ENCODE measurements at places on chromosomes 7 and 10.

GRCh38 chr10:58817201-58817846 lies 304.7 kb downstream of the BICC1 start:
- no peak overlapping the region for H3K27ac ChIP-seq
- H3K4me3 ChIP-seq, result no peak overlapping the region
- no peaks in the 10 kb centered on the region for H3K27me3 ChIP-seq
- no peaks in the 10 kb centered on the region for H3K4me1 ChIP-seq
- DNase-seq, result no peak
- H3K36me3 ChIP-seq, result no peaks in the 10 kb centered on the region

DNA sequence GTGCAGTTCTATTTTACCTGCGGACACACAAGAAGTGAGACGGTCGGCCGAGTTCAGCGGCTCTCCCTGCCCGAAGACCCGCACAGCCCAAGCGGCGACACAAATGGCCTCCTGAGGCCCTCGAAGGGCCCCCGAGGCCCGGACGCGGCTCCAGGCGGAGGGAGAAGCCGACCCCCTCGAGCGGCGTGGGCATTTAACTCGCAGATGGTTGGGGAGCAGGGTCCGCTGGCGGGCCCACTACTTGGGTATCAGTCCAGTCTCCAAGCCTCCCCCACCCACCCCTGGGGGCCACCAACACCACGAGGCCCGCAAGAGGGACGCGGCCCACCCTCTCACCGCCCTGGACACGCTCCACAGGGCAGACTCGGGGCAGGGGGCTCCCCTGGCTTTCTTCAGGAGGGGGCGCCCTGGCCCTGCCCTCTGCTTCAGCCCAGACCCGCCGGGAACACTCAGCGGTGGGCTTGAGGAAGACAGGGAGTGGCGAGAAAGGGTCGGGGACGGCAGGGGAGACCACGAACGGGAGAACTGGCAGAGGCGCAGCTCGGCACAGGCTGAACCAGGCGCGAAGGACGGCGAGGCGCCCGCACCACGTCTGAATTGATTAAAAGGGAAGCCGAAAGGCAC lies 1.7 kb downstream of the IGF2BP3 start:
- H3K4me1 ChIP-seq, result no peaks in the 10 kb centered on the region
- no peak overlapping the region for H3K27ac ChIP-seq
- peak overlapping the region; percentile 31 for H3K4me3 ChIP-seq

DNA sequence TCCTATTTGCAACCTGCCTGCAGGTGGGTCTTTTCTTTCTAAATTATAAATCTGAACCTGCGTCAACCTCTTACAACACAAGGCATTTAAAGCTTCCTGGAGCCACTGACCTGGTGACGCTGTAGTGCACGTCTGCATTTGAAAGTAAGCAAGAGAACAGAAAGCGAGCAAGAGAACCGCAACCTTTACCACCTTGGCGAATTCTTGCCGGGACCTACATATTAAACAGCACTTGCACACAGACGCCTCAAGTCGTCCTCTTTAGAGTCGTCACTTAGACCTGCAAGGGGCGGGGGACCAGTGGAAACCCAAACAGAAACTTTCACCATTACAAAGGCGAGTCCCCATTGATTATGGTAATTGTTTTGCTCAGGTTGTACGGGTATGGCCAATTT lies 9.5 kb downstream of the GLI3 start:
- H3K27me3 ChIP-seq, result no peaks in the 10 kb centered on the region
- H3K36me3 ChIP-seq, result no peaks in the 10 kb centered on the region
- no peaks in the 10 kb centered on the region for H3K4me1 ChIP-seq
- peak overlapping the region; percentile 37 for H3K4me3 ChIP-seq

DNA sequence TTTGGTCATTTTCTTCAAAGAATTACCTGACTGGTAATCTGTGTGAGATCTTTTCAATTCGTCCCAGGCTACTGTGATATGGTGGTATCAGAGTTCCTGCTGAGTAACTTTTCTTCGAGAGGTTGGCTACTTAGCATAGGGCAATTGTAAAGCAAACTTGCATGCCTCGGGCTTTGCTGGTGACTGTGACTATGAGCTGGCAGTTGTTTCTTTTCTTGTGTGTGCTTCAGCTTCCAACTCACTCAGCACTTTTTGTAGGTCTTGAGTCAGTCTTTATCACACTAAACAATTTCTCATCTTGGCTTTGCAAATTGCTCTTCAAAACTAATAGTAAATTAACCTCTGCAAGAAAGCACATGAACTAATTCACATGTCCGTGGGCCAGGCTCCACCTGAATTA lies 44.3 kb downstream of the PRR15 start:
- H3K36me3 ChIP-seq, result no peaks in the 10 kb centered on the region
- H3K4me1 ChIP-seq, result no peaks in the 10 kb centered on the region
- H3K4me3 ChIP-seq, result no peak overlapping the region
- H3K27ac ChIP-seq, result no peak overlapping the region

DNA sequence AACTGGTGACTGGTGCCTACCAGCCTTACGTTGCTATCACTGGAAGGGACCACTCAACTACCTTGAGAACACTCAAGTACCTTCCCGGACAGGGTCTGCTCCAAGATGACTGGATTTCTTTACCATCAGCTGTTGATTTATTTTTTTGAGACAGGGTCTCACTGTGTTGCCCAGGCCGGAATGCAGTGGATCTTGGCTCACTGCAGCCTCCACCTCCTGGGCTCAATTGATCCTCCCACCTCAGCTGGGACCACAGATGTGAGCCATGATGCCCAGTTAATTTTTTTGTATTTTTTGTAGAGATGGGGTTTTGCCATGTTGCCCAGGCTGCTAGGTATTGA lies 45.2 kb upstream of the DLG5 start:
- DNase-seq, result no peak
- peak overlapping the region; percentile 84 for H3K27ac ChIP-seq
- H3K4me3 ChIP-seq, result no peak overlapping the region
- H3K36me3 ChIP-seq, result no peaks in the 10 kb centered on the region
- peaks cover 6% of the 10 kb centered on the region for H3K4me1 ChIP-seq
- no peaks in the 10 kb centered on the region for H3K27me3 ChIP-seq

- H3K36me3 ChIP-seq, result no peaks in the 10 kb centered on the region
- H3K27me3 ChIP-seq, result no peaks in the 10 kb centered on the region
- H3K27ac ChIP-seq, result peak overlapping the region; percentile 43
- DNase-seq, result peak; percentile 58
- H3K4me3 ChIP-seq, result no peak overlapping the region
Observed at GRCh38 chr10:114271779-114272167, 32.7 kb downstream of the VWA2 start.

DNA sequence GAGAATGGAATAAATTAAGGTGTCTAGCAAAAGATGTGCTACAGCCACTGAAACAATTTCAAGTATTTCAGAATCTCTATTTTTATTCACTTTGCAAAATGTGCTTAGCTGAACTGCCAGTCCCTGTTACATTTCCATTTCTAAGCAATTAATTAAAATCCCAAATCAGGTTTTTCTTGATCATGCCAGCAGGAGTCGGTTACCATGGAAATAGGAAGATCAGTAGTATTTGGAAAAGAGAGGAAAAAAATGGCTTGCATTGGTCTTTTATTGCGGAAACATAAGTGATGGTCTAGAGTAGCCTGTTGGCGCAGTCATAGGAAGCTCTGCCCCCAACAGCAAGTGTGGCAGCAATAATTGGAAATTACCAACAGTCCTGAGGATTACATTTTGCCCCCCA lies 867.1 kb downstream of the GATA3 start:
- no peak overlapping the region for H3K4me3 ChIP-seq
- no peaks in the 10 kb centered on the region for H3K4me1 ChIP-seq
- no peaks in the 10 kb centered on the region for H3K36me3 ChIP-seq
- no peak for DNase-seq
- no peaks in the 10 kb centered on the region for H3K27me3 ChIP-seq
